Stimulated activated CD8-positive, alpha-beta memory T cell treated with anti-CD3 and anti-CD28 coated beads, Interleukin-7, amount 100 ng/mL, for 1 hour (primary cell): ENCODE measurements at places on chromosomes 1 and 21.

DNA sequence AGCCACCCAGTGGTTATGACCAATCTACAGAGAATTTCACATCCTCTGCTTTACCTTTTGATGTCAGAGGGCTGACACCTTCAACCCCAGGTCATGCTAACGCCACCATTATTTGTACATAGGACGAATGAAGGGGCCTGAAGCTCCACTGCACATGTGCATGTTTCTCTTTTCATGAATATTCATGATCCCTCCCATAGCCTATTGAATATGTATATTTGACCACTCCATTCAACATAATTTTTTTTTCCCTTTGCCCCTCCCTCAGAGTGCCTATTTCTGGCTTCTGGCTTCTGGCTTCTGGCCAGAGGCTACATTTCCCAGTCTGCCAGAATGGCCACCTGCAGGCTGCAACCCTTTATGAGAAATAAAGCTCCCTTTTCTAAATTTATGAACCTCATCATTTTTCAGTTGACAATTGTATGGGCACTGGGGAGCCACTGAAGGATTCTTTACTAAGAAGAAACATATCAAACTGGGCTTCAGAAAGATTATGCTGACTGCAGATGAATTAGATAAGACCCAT is 406.7 kb downstream of the SIPA1L2 start:
- no peak for DNase-seq

GRCh38 chr21:45600248-45600647 is 43.3 kb upstream of the PCBP3 start:
- DNase-seq = no peak

DNA sequence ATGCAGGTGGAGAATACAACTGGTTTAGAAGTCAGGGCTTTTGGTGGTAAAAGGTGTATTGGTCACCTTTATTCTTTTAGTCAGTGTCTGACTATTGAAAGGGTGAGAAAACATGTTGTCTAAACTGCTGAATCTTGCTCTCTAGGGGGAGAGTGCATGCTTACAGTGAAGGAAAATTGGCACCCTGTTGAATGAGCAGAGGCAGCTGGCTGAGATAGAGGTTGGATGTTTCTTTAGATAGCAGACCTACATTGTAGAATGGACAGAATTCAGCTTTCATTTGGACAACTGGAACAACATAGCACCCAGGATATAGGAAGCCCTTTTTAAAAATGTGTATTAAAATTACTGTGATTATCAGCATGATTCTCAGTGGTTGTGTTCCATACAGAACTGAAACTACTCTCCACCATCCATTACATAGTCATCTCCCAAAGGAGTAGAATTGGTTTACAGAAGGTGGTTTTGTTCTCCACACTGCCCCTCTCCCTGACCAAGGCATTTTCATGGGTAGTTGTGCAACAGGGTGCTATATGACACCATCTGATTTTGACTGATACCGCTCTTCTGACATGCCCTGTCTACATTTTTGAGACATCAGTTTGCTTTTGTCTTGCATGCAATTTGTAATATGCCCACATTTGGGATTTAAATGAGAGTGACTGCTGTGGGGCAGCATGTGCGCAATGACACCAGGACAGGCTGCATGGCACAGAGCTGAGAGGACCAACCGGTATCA is 16.2 kb downstream of the RHOU start:
- DNase-seq = no peak

DNA sequence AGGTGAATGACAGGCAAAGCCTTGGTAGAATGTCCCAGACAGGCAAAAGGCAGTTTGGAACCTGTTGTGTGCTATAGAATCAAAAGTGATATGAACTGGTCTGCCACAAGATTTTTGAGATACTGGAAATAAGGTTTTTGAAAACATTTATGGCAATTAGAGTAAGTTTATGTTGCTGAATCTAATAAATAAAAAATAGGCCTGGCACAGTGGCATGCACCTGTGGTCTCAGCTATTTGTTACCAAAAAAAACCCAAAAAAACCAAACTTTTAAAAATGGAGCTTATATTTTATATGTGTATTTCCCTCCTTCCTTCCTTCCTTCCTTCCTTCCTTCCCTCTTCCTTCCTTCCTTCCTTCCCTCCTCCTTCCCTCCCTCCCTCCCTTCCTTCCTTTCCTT is 76.4 kb upstream of the ARTN start:
- DNase-seq = no peak

GRCh38 chr1:38009088-38009840 is 3.3 kb upstream of the UTP11 start:
- DNase-seq = no peak

DNA sequence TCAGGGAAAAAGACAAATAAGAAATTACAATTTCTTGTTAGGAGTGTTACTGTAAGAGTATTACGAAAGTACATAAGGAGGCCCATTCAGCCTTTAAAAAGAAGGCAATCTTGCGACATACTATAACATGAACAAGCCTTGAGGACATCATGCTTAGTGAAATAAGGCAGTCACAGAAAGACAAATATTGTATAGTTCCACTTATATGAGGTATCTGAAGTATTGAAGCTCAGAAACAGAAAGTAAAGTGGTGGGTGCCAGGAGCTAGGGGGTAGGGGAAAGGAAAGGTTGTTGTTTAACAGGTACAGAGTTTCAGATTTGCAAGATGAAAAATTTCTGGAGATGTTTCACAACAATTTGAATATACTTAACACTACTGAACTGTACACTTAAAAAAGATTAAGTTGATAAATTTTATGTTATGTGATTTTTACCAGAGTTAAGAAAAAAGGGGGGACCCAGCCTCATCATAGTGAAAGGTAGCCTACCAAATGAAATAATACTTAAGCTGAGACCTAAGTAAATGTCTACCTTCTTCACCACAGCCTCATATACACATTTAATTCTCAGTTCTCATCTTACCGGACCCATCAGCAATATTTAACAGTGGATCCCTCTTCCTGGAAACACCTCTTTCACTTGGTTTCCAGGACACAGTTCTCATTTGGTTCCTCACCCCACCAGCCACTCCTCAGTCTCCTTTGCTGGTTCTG is 19.5 kb downstream of the USP24 start:
- DNase-seq = no peak

- no peak for DNase-seq
Measured at GRCh38 chr1:228368801-228369607, 37.6 kb downstream of the TRIM11 start.
